ENCODE measurements at places on chromosomes 13 and 19. TPM values are rescaled to one million over a fixed set of nuclear protein-coding genes. Genes with fewer than 3 reads are reported as not detected.

Gene SRRM5
- not detected for total RNA-seq

Gene B3GNT3
- total RNA-seq: 1.00 TPM

GRCh38 chr13:98651744-98652143 is 74.8 kb upstream of the STK24 start:
- DNase-seq: no peak

- DNase-seq: peak; percentile 32
Measured at GRCh38 chr19:13463296-13463695, 43.0 kb downstream of the CACNA1A start.

DNA sequence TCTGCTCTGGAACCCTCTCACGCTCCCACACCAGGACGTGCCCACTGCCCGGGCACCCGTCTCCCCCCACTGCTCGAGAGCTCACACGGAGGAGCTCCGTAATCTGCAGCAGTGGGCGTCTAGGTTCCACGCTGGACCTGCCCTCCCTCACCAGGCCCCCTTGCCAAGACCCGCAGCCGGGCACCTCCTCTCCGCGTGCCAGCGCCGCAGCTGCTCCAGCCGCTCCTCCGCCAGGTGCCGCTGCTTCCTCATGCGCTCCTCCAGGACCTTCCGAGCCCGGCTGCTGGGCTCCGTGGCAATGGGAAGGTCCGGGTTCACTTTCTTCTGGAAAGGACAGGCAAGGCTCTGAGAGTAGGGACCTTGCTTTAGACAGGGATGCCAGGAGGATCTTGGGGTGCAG is 35.0 kb upstream of the MATK start:
- no peak for DNase-seq

Gene FUT3
- 1.5 TPM for total RNA-seq

DNA sequence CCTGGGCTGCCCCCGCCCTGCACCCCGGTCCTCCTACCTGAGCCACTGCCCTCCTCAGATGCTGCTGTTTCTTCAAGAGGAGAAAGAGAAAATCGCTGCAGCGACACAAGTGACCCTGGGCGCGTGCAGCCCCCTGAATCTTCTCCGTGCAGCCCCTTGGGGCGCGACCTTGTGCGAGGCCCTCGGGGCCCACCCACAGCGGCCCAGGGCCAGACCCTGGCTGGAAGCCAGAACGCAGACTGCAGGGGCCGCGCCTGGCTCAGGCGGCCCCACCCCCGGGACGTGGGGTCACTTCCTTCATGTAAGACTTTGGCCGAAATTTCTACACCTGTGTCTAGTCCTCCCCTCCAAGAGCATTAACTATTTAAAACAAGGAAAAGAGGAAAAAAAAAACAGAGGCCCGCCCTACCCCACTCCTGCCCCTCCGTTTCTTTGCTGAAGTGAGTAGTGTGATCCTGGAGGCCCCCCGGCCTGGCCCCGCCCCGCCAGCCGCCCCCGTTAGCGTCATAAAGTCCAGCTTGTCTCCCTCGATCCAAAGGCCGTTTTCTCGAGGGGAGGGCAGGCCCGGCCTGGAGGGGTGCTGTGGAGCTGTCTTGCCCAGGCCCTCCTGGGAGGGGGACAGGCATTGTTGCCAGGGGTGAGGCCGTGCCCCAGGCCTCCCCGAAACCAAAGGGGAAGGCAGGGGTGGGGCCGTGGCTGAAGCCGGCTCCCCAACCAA is 35.3 kb downstream of the BTBD2 start:
- DNase-seq: no peak

Gene KLK5
- total RNA-seq: 0.60 TPM

- DNase-seq: no peak
Measured at GRCh38 chr19:13981467-13981866, 24.7 kb downstream of the RFX1 start.

Gene CBLC
- total RNA-seq: 5.5 TPM

DNA sequence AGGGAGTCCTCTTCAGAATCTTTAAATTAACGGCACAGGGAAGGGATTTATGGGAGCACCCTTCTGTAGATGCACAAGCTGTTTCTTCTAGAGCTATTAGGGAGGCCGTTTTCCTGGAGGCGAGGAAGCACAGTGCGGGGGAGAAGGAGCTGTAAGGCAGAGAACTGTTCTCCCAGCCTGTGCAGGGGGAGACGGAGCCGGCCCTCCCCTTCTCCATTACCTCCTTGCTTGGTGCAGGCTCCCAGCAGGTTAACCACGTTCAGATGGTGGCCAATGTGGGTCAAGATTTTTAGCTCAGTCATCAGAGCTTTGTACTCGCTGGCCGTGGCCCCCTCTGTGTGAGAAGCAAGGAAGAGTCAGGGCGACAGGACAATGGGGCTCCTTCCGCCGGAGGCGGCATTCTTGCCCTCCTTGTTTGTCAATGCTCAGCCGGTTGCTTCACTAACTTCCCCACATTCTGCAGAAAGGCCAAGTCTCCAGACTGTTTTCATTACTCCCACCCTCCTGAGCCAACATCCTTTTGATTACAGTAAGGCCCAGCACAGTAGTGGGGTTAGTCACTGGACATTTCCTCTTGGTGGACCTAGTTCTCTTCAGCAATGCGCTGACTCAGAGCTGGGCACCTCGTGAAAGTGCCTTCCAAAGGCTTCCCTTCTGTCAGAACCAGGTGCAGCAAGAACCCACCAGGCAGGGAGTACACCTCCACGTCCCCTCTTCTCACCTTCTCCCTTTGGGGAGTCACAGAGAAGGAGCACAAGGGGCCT is 165.4 kb downstream of the FLT1 start:
- DNase-seq: peak; percentile 83

- peak; percentile 25 for DNase-seq
Measured at GRCh38 chr13:75333103-75333502, 148.9 kb downstream of the TBC1D4 start.

DNA sequence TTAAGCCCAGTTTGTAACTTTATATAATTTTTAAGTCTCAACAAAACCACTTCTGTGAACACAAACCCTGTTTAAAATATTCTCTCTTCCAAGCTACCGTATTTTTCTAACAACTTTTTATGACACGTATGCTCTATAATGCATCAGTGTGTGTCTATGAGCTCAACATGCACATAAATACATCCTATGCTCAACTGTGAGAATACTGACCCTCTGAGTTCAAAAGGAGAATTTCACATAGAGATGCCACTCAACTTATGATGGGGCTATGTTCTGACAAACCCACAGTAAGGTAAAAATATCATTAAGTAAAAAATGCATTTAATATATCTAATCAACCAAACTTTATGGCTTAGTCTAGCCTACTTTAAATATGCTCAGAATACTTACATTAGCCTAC is 1139.7 kb upstream of the SPRY2 start:
- no peak for DNase-seq
